Pulmonary artery endothelial cell (primary cell): ENCODE measurements at places on chromosomes 6 and 20.

- no peak for DNase-seq
Observed at GRCh38 chr6:47157653-47158219, 115.6 kb upstream of the ADGRF1 start.

GRCh38 chr6:518218-518617 lies 126.7 kb downstream of the IRF4 start:
- DNase-seq = no peak

DNA sequence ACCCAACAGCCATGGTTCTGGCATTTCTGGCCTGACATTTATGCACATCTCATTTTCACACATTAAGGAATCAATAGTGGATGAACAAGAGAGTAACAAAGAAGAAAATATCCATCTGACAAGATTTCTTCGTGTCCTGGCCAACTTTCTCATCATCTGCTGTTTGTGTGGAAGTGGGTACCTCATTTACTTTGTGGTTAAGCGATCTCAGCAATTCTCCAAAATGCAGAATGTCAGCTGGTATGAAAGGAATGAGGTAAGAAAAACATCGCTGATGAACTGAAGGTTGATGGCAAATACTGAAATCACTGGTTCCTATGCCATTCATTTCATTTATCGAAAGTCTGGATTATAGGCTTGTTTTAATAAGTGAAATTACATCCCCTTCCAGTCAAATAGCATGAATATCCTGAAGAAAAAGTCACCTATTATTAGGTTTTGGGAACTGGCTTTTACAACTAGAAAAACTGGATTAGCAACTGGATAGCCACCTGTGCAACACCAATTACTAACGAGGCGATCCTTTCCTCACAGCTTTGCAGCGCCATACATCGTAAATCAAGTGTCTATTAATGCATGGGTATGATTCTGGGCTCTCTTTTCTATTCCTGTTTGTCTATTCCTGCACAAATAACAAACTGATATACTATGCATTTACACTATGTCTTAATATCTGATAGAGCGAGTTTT lies 50.2 kb upstream of the NOP56 start:
- DNase-seq = no peak

- DNase-seq = no peak
Observed at GRCh38 chr20:41654884-41655283, 36.7 kb upstream of the CHD6 start.

DNA sequence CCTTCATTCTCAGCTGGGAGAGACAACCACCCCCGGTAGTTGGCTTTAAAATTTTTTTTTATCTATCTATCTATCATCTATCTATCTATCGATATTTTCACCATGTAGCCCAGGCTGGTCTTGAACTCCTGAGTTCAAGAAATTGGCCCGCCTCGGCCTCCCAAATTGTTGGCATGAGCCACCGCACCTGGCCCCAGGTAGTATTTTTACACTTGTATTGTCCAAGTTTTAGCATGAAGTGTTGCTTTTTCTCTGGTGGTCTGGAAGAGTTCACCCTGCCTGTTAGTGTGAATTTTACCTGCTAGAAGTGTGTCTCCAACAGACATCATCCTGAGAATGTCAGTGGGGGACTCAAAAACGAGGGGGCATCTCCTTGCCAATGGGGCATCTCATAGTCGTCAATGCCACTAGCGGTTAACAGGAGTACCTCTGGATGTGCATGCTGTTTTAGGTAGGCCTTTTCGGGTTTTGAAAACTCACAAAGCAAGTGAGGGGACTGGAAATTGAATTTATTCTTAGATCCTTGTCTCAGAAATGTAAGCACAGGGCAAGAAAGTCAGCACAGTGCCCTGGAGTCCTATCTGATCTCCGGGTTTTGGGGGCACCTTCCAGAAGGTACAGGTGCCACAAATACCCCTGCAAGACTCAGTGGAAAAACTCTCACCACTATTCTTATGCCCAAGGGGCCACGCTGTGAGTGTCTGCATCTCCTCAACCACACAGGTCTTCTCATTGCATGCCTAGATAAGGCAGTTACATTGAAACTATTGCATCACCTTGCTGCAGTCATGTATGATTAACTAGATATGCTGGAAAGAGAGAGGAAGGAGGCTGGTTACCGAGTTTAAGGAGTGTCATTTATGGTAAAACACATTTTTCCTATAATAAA lies 37.1 kb downstream of the TNFAIP3 start:
- DNase-seq = no peak

DNA sequence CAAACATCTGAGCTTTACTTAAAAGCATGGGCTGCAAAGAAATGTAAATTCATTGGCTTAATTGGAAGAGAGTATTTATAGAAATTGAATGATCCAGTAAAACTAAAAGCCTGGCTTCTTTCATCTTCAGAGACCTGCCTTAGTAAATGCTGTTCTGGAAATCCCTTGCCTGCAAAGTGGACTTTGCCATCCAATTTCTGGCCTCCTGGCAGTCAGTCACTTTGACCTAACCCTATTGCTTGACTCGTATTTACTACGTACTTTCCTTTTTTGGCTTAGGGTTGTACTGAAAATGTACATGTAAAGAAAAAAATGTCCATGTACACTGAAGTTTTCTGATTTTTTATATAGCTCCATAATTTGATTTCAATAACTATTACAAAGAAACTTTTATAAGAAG lies 47.1 kb downstream of the E2F3 start:
- DNase-seq = no peak

- no peak for DNase-seq
Observed at GRCh38 chr6:84408028-84408427, 180.6 kb upstream of the CEP162 start.

DNA sequence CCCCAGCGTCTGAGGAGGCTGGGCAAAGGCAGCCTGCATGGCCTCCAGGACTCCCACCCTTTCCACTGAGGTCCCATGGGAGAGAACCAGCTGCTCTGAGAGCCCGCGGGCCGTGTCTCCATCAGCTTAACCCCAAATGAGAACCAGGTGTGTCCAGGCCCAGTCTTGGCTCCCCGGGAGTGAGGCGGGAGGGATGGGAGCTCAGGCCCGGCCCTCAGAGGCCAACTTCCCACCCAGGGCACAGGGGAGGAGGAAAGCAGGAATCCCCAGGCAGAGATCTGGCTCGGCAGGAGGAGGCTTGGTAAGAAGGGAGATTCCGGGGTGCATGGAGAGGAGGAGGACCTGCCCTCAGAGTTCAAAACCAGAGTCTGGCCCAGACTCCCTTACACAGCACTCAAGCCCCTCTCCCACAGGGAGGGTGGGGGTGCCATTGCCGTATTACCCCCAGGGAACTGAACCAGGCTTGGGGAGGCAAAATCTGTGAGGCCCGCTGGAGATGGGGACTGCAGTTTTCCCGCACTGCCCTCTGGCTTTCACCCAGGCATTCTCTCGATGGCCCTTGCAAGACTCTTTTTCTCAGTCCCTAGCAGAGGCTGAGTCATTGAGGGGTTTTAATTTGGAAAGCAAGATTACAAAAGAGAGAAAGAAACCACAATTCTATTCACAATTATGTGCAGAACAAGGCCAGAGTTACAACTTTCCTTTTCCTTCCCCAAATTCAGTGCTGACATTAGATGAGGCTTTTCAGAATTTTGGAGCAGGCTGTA lies 17.1 kb downstream of the FOXF2 start:
- no peak for DNase-seq

DNA sequence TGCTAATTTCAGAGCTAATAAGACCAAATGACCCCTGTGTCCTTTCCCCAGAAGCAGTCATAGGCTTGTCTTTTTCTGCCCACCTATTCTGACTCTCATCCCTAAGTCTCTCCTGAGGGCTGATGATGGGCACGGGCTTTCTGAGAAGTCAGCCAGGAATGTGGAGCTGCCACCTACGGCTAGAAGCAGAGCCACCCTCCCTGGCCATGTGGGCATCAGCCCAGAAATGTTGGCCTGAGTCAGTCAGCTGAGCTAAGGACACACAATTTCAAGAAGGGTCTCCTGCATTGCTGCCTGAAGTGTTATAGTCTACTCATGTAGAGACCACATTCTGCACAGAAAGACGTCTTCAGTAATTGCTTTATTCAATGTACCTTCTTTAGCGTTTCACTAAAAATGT lies 17.1 kb downstream of the MYLIP start:
- no peak for DNase-seq

DNA sequence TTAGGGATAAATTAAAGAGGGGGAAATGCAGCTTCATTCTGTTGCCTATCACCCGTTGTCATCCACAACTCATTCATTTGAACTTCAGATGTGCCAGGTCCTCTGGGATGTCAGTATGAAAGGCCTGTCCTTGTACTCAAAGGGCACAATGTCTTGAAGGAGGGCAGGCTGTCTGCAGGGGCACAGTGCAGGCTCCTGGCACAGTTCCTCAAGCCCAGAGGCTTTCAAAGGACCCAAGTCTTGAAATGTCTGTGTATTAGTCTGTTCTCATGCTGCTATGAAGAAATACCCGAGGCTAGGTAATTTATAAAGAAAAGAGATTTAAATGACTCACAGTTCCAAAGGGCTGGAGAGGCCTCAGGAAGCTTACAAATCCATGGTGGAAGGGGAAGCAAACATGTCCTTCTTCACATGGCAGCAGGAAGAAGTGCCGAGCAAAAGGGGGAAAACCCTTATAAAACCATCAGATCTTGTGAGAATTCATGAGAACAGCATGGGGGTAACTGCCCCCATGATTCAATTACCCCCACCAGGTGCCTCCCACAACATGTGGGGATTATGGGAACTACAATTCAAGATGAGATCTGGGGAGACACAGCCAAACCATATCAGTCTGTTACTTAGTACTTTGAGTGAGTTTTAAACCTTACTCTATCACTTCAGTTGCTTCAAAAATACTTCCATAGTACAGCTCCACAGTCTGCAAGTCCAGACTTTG lies 9.4 kb downstream of the SNX9 start:
- no peak for DNase-seq

GRCh38 chr20:7702141-7702540 lies 238.1 kb downstream of the HAO1 start:
- no peak for DNase-seq

DNA sequence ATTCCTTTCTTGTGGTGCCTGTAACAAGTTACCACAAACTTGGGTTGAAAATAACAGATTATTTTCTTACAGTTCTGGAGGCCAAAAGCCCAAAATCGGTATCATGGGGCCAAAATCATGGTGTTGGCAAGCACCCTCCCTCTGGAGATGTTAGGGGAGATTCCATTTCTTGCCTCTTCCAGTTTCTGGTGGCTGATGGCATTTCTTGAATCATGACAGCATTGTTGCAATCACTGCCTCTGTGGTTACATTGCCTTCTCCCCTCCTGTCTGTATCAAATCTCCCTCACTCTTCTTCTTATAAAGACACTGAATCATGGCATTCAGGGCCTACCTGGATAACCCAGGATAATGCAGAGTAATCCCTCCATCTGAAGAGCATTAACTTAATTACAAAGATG lies 17.9 kb upstream of the TENT5A start:
- DNase-seq = no peak

GRCh38 chr6:8157839-8158238 lies 55.5 kb upstream of the EEF1E1 start:
- DNase-seq = no peak
